ENCODE measurements at places on chromosomes 11 and 22.

DNA sequence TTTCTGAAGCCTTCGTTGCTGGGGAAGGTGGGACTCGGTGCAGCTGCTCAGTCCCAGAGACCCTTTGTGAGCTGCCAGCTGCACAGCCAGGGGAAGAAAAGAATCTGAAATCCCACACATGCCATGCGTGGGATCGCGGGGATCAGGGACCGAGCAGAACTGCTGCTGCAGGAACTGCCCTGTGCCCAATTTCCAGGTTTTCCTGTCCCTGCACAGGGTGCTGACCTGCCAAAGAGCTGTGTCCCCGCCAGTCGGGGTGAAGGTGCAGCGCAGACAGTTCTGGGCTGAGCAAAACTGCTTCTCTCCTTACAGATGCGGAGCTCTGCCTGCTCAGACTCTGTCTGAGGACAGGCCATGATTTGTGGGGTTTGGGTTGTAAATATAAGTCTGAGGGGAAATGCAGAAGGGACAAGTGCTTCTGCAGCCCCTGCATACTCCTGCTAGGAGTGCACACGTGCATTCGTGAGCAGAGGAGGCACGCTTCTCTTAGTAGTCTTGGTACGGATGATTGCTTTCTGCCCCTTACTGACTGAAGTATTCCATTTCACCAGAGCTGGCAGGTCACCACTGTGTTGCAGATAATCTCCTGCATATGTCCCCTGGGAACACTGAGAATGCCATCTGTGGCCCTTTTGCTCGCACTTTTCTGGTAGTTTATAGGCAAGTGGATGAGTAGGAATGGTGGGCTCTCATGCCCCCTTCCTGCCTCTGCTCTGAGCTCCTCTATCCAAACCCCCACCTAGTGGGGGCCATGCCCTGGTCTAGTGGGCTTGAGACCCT, 141.4 kb downstream of the PARVA start:
- DNase-seq, result no peak

DNA sequence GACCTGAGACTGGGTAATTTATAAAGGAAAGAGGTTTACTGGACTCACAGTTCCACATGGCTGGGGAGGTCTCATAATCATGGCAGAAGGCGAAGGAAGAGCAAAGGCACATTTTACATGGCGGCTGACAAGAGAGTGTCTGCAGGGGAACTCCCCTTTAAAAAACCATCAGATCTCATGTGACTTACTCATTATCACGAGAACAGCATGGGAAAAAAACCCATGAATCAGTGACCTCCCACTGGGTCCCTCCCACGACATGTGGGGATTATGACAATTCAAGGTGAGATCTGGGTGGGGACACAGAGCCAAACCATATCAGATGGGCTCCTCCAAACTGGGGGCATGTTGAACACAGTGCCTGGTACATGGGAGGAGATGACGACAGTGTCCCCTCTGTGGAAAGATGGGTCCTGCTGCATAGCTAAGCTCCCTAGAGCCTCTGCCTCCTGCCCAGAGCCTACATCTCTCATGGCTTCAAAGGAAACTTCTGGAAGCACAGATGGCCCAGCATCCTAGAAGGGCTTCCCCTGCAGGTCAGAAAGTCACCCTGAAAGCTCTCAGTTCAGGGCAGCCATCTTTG, 46.1 kb downstream of the MYEOV start:
- no peak for DNase-seq

- DNase-seq, result no peak
Measured at GRCh38 chr11:133269267-133269666, 263.0 kb downstream of the OPCML start.

DNA sequence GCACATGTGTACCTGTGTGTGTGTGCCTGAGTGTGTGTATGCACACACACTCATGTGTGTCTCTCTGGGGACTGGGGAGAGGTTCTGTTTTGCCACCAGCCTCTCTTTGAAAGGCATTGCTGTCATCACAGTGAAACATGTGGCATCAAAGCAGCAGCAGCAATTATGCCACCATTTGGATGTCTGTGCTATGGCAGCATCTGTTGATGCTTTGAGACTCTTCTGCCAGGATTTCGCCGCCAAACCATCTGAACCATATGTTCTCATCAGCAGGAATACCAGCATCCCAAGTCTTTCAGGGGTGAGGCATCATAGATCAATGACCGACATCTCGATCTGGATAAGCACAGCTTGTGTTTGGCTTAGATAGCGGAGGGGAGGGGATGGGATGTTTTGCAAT, 168.6 kb downstream of the FAT3 start:
- DNase-seq, result no peak

GRCh38 chr11:64206457-64207255, at the start of gene FERMT3:
FERMT3 (plus strand) TSS chr11:64206721; CDS start chr11:64207365, 644 bp downstream.
- DNase-seq, result no peak

Measured in MCF 10A (cell line).